ENCODE measurements at places on chromosomes 12 and 14.

GRCh38 chr14:29320286-29320685 lies 553.7 kb downstream of the FOXG1 start:
- no peak for DNase-seq

- no peak for DNase-seq
Measured at GRCh38 chr12:117702741-117703140, 266.0 kb downstream of the KSR2 start.

- no peak for DNase-seq
Measured at GRCh38 chr12:54172168-54172567, 16.6 kb downstream of the SMUG1 start.

DNA sequence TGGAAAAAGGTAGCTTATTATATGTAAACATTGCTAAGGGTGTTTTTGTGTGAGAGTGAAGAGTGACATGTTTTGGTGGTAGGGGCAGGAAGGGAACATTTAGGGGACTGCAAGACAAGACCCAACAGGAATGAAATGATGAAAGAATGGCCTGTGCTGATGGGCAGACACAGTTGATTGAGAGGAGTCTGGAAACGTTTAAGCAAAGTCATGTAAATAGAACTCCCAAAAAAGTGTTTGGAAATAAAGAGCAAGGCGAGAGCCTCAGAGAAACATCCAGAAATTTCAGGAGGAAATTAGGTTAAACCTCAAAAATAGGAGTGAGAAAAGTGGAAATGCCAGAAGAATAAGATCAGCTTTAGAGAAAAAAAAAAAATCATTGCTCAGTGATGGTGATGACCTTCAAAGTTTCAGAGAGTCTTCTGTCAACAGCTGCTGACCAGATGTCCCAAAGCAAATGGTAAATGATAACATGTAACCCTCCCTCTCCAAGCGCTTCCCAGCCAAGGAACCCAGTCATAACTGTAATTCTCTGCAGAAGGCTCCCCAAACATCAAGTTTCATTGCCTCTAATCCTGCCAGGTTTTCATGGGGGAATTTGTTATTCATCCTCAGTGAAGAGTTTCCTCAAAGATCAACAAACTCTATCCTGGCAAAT lies 223.2 kb upstream of the FAR2 start:
- DNase-seq, result no peak

- no peak for DNase-seq
Measured at GRCh38 chr12:108589028-108589839, 8.7 kb downstream of the TMEM119 start.

DNA sequence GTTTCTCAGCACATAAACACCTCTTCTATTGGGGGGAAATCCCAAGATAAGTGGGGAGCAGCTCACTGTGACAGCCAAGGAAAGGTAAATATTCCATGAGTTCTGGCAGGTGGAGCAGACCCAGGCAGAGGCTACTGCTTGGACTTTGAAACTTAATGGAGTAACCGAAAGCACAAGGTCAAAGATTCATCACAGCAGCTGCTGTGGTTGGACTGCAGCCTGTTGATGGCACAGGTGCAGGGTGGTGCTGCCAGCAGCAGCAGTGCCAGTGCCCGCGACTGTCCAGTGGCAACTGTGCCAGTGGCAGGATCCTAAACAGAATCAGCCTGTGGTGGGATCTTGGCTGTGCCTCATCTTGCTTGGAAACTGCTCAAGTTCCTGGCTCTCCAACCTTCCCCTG lies 81.4 kb upstream of the ARID2 start:
- DNase-seq, result no peak

Measured in stimulated activated CD8-positive, alpha-beta memory T cell treated with anti-CD3 and anti-CD28 coated beads, Interleukin-4, amount 100 ng/mL, for 24 hours (primary cell).